ENCODE measurements at places on chromosomes 11 and 22.

DNA sequence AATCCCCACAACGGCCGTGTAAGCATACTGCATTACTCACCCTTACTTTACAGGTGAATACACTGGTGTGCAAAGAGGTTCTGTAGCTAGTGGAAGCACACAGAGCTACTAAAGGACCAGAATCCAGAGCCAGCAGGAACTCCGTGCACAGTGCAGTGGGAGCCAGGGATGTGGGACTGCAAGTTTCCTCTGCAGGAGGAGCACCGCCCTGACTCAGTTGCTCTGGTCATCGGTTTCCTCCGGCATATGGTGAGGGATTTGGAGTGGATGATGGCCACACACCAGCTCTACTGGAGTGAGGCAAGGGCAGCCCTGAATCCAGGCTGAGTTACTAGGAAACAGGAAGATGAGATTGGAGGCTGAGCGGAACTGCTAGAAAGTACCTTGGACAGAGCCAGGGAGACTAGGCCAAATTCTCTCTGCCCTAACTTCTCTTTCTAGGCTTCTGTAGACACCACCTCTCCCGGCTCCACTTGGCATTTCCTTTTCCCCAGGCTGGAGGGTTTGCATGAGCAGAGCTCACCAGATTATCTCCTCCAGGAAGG, 18.2 kb upstream of the C22orf42 start:
- no peak for DNase-seq

- DNase-seq, result no peak
These were observed 16.3 kb downstream of the CPSF7 start for GRCh38 chr11:61413496-61413895.

DNA sequence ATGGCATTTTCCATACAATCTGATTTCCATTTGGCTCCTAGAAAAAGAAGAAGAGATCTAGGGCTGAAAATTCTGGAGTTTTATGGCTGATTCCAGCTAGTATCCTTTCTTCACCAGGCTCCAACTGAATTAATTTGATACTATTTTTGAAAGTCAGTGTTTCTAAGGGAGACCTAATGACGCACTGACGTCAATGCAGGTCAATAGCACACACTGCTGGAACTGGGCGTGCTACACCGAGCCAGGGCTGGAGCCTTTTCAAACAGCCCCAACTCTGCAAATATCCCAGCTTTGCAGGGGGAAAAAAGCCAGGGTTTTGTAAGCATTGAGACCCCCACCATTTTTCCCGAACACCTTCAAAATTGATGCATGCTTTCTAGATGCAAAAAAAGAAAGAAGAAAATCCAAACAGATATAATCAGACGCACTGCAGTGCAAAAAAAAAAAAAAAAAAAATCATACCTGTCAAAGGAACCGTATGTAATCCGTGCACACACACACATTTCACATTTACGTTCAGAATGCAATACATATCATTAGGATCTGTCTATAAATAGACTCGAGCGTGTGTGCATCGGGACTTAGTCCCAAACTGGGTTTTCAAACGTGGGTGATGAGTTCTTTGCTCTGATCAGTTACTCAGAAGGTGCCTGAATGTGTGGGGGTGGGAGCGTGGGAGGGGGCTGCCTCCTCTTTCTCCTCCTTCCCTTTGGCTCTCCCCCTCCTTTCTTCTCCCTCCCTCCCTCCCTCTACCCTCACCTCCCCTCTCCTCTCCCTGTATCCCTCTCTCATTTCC, 124.5 kb upstream of the HSD17B12 start:
- no peak for DNase-seq

- DNase-seq, result peak; percentile 52
These were observed 85.2 kb downstream of the BUD13 start for GRCh38 chr11:116687458-116688201.

Measured in urothelium cell line (cell line).